Hair follicle dermal papilla cell (primary cell): ENCODE measurements at places on chromosomes 1 and 21. TPM values are rescaled to one million over a fixed set of nuclear protein-coding genes. Genes with fewer than 3 reads are reported as not detected.

Gene AIRE
- not detected in 2 replicates for total RNA-seq

Gene TGFBR3
- total RNA-seq = 228 and 281 TPM in 2 replicates

Gene KCNT2
- total RNA-seq = 1.8 and 4.7 TPM in 2 replicates

Gene NBPF4
- total RNA-seq = not detected in 2 replicates

Gene DDX59
- total RNA-seq = 17.9 and 18.5 TPM in 2 replicates

Gene ARID1A
- 26.8 and 29.0 TPM in 2 replicates for total RNA-seq

Gene C1orf94
- total RNA-seq = under 0.01 TPM in 1 of 2 replicates, not detected in the other

Gene DDR2
- total RNA-seq = 472 and 517 TPM in 2 replicates

Gene TNNI3K
- total RNA-seq = 1.3 TPM in 1 of 2 replicates, not detected in the other

Gene AADACL3
- not detected in 2 replicates for total RNA-seq

Gene CD247
- not detected in 2 replicates for total RNA-seq

Gene AMY1C
- total RNA-seq = not detected in 2 replicates

Gene PCAT6
- total RNA-seq = not detected in 2 replicates

Gene MSH4
- total RNA-seq = 0.12 and 0.16 TPM in 2 replicates

Gene HHIPL2
- 1.8 and 3.9 TPM in 2 replicates for total RNA-seq

Gene SAMD13
- 0.49 and 0.97 TPM in 2 replicates for total RNA-seq

Gene GBP4
- total RNA-seq = 0.97 and 1.3 TPM in 2 replicates

Gene KRTAP21-2
- not detected in 2 replicates for total RNA-seq
